ENCODE measurements at places on chromosomes 2 and 18.

DNA sequence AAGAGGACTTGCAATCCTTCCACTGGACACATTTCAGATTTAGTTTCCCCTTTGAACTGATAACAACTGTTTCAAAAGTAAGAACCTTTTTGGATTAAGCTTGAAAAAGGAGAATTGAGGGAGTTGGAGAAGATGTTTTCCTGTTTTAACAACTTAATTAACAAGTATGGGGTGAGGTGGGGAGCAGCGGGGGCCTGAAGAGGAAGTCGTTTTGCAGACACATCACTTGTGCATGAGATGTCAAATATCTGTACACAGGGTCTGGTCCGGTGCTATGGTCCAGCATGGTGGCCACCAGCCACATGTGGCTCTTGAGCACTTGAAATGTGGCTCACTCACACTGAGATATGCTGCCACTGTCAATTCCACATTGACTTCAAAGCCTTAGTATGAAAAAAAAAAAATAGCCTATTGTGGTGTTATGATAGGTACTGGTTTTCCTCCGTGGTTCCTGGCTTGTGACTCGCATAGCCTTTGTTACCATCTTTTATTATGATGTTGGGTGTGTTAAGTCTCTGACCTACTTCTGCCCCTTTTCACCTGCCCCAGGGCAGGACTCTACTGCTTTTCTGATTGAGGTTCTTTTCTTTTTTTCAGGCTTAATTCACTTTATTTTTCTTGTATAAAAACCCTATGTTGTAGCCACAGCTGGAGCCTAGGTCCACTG lies 205.5 kb downstream of the BCL2 start:
- no peak for DNase-seq

DNA sequence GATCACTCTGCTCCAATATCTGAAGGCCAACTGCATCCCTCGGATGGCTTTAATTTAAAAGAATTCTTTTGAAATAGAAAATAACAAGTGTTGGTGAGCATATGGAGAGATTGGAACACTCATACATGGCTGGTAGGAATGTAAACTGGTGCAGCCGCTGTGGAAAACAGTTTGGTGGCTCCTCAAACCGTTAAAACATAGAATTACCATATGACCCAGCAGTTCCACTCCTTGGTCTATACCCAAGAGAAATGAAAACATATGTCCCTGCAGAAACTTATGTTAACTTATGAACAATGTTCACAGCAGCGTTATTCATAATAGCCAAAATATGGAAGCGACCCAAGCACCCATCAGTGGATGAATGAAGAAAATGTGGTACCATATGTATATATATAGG lies 60.1 kb downstream of the NPAS2 start:
- no peak for DNase-seq

DNA sequence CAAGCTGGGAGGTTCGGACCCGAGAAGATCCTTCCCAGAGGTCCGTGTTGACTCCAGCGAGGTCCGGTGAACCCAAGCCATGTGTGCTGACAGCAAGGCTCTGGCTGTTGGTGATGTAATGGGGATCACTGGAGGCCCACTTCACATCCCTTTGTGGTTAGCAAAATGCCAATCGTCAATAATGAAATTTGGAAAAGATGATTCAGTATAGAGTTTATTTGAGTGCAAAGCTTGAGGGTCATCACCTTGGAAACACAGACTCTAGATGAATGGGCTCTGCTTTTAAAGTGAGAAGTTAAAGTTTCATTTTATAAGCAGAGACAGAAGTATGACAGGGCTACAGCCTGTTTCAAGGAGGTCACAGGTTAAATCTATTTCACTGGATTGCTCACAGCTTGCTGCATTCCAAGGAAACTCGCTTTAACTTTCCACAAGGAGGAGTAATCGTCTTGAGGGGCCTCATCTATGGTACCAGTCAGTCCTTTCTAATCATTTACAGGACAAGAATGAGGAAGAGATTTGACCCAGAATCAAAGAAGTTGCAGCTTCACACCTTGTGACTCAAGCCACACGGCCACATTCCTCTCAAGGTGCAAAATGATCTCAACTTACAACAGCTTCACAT lies 140.5 kb downstream of the TPO start:
- DNase-seq: no peak

GRCh38 chr2:72096181-72096580 lies 51.5 kb downstream of the CYP26B1 start:
- DNase-seq: no peak

DNA sequence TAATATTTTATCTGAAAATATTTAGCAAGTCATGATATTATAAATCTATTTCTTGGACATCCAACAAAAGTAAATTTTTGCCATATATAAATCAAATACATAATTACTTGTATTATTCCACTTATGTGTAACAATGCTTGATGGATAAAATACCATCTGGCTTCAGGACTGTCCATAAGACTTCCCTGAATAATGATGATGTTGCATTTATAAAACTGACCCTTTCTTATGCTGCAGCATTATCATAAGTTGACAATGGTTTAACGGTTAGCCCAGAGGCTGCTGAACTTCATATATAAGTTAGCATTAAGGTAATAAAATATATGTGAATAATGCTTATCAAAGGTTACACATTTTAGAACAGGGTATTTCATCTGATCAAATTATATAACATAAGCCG lies 95.4 kb downstream of the CDH2 start:
- DNase-seq: no peak
